ENCODE measurements at places on chromosomes 2 and 18.

- DNase-seq: no peak
These were observed 25.5 kb upstream of the GNAL start for GRCh38 chr18:11663439-11664029.

DNA sequence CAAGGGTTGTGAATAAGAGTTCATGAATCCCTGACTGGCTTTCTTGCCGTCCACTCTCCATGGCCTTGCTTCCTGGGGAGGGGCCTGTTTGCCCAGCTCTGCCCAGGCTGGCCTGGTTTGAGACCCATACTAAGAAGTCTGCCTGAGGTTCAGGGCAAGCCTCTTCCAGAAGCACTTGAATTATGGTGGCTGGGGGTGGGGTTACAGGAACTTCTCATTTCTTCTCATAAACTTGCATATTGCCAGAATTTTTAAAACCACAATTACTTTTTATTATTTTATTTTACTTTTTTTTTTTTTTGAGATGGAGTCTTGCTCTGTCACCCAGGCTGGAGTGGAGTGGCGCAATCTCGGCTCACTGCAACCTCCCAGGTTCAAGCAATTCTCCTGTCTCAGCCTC is 42.0 kb downstream of the GORASP2 start:
- DNase-seq: no peak

GRCh38 chr2:69514406-69514805 is 77.2 kb upstream of the NFU1 start:
- no peak for DNase-seq

- no peak for DNase-seq
These were observed 203.0 kb upstream of the REV1 start for GRCh38 chr2:99692785-99693184.

GRCh38 chr2:208867374-208867773 is 460.8 kb downstream of the PTH2R start:
- DNase-seq: no peak

DNA sequence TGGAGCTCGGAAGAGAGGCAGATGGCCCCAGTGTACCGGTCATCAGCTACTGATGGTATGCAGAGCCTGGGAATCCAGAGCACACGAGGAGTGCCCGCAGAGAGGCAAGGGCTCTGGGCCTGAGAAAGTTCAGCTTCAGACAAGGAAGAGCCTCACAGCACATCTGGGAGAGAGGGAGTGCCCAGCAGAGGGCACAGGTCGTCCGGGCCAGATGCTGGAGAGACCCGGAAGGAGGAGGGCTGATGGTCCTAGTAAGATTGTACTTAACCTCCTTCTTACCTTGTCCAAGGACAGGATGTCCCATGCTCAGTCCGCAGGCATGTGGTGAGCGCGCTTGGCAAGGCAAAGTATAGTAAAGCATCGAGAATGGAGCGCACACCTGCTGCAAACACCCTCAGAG is 24.4 kb upstream of the CHMP1B start:
- DNase-seq: no peak

GRCh38 chr18:10659000-10659399 is 133.2 kb downstream of the NAPG start:
- DNase-seq: no peak

- DNase-seq: no peak
These were observed 12.6 kb downstream of the USP37 start for GRCh38 chr2:218555527-218555926.

DNA sequence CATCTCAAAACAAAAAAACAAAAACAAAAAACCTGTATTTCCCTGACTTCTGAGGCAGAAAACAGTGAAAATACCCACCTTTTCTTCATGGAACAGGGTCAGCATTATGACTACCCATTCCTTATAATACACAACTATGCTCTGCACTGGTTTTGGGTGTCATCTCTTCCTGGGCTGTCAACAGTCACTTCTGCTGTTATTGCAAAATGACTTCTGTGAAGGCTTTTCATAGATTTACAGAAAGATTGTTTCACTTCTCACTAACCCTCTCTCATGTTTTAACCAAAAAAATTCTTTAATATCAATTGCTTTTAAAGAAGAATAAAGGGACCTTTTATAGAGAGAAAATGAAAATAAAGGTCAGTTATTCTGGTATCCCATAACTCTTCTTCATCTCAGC is 26.5 kb upstream of the PIK3C3 start:
- DNase-seq: no peak

GRCh38 chr2:179460181-179460929 is 195.7 kb upstream of the SESTD1 start:
- no peak for DNase-seq

GRCh38 chr18:48929212-48929612 is 21.6 kb downstream of the SMAD7 start:
- no peak for DNase-seq

DNA sequence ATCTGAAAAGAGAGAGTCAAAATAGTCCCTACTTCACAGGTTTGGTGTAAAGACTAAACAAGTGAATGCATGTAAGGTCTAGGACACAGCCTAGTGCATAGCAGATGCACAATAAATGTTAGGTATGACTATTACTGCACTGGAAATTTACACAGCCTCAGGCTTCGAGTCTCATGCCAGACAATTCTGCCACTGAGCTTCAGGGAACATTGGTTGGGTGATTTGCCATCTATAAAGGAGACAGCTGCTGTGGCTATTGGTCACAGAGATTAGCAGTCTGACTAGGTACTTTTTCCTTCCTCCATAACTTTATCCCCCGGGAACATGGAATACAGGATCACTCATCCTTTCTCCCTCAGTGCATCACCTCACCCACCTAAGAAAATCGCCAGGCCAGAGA is 89.2 kb downstream of the FAM124B start:
- DNase-seq: no peak

DNA sequence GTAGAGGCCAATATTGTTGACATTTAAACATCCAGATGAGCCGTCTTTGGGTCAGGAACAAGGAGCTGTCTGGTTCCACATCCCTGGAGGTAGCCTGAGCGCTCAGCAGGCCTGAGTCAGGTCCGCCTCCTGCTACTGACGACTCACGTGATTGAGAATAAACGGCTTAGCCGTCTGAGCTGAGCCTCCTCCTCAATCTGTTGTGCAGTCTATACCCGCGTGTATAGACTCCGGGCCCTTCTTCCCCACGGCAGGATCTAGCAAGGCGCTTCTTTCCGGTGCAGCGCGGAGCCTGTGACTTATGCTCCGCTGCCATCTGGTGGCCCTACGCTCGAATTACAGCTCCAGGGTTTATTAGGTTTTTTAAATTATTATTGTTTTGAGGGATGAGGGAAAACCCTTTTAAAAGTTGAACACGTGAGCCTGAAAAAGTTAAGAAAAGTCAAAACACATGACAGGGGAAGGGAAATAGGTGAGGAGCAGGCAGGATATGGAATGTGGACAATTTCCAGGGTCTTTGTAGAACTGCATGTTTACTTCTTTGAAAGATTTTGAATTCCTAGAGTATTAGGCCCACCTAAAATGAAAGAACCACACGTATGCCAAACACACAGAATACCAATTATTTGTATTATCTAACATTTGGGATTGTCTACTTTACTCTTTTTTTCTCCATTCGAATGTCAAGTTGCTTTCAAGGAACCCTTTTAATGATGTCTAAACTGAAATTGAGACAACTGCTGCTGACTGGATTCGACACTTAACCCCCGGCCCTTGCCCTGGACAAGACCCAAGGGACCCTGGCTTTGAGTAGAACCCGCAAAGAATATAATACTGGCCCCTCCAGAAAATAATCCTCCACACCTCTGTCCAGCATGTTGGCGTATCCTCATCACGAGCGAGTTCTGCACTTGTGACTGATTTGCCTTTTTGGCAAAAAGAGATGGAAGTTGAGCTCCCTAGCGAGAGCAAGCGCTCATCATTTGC is 112.4 kb upstream of the ZNF236 start:
- no peak for DNase-seq

DNA sequence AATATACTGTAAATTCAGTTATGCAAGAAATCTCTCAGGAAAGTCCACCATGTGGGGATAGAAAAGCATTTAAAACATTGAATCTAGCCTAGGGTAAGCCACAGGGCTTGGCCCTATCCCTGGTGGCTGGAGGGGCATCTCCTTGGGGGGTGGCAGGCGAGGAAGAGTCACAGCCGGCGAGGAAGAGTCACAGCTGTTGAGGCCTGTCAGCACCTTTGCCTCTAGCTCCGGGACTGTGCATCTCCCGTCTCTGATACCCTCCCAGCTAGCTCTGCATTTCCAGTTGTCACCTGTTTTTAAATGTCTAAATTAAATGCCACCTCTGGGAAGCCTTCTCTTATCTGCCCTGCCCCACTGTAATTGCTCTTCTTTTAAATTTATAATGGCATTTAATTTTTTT is 276.7 kb downstream of the ZNF407 start:
- DNase-seq: no peak

DNA sequence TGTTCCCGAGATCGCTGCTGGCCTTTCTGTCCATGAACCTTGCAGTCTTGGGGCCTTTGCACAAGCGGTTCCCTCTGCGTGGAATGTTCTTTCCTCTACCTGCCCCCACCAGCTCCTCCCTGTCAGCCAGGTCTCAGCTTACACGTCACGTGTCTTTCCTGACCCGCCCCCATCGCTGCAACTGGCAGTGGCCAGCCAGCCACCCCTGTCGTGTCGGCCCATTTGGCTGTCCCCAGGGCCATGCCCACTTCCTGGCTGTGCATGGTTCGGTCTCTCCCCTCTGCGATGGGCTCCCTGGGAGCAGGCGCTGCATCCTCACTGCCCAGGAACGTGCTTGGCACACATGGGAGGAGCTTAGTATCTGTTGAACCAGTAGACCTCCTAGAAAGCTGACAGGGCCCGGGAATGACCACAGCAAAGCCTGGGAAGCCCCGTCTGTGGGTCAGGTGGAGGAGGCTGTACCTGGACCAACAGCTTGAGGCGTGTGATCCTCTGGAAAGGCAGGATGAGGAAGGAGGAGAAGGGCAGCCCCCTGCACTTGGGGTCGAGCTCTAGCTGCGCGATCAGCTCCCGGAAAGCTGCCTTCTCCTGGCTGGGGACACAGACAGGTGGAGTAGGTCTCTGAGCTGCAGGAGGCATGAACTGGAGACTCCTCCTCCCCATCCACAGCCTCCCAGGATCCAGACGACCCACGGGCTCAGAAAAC is 21.0 kb downstream of the SNORC start:
- DNase-seq: no peak

- DNase-seq: no peak
These were observed 19.3 kb upstream of the NEB start for GRCh38 chr2:151753540-151753939.

DNA sequence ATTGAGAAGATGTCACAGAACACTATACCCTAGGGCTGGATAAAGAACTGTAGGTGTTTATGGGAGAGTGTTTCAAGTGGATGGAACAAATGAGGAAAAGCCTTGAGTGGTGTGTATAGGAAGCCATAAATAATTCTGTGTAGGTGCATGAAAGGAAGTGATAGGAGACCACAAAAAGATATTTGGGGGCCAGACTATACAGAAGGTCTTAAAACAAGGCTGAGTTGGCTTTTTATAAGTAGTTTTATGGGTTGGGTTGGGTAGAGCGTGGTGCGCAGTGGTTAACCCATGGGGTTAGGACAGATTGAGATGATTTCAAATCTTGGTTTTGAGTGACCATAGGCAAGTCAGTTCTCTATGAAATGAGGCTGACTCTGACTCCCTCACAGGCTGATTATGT is 110.5 kb downstream of the PKP4 start:
- DNase-seq: no peak

DNA sequence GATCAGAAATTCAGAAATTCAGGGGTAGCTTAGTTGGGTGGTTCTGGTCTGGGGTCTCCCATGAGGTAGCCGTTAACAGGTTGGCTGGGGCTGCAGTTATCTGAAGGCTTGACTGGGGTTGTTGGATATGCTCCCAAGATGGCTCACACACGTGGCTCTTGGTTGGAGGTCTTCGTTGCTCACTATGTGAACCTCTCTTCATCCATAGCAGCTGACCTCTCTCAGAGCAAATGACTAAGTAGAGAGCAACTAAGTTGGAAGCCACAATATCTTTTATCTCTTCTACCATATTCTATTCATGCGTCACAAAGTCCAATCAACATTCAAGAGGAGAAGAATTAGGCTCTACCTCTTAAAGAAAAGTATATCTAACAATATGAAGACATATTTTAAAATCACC is 38.7 kb upstream of the SERTAD2 start:
- DNase-seq: no peak

Data from thoracic aorta (tissue), 2 donors.